ENCODE measurements at places on chromosomes 5 and 9.

GRCh38 chr9:85339338-85339737 lies 402.4 kb downstream of the AGTPBP1 start:
- DNase-seq: no peak

DNA sequence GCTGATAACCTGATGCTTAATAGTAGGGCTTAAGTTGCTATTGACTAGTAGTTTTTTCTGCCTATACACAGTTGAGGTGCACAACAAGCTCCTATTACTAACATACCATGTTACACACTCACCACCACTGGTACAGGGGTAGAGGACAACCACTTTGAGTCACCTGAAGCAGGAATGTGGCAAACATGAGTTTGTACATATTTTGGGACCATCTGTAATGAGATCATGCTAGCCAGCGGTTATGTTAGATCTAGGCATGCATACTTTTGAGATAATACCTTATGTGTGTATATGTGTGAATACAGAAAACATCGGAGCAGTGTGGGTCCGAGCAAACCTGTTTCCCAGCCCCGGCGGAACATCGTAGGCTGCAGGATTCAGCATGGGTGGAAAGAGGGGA lies 72.8 kb upstream of the NXNL2 start:
- no peak for DNase-seq

DNA sequence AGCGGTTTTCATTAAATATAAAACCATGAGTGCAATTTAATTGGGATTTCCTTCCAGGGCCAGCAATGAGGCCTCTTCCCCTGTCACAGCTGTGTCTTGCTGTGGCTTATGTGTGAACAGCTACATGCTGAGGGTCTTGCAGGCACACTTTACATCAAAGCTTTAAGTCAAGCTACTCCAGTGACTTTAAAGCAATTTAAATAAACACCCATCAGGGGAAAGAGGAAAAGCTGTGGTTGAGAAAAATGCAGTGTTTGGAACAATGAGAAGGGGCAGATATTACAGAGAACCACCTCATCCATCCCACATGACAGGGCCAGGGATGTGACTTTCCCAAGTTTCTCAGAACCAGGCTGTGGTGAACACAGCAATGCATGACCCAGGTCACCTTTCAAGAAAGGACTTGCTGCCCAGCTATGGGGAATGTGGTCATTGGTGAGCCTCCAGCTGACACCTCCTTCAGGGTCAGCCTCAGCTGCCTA lies 115.9 kb upstream of the LPAR1 start:
- no peak for DNase-seq

- no peak for DNase-seq
Measured at GRCh38 chr5:87735923-87736322, 323.2 kb upstream of the CCNH start.

DNA sequence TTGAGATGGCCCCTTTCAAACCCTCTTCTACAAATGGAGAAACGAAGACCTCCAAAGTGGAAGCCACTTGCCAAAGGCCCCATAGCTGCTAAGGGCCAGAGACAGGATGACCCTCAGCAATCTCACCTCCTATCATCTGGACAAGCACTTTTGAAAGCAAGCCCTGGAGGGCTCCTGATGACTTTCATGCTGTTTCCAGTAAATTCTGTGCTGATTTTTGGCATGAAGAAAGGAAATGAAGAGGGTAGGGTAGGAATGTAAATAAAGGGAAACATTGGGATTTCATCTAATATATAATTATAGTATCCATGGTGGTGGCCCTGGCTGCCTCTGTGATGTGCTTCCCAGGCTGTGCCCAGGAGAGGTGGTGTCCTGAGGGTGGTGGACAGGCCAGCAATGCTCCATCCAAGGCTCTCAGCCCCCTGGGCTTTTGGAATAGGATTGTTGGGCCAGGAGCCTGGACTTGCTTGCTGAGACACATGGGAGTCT lies 208.0 kb upstream of the TRIM32 start:
- no peak for DNase-seq

- no peak for DNase-seq
Measured at GRCh38 chr5:135831439-135831838, 3.0 kb upstream of the SLC25A48 start.

DNA sequence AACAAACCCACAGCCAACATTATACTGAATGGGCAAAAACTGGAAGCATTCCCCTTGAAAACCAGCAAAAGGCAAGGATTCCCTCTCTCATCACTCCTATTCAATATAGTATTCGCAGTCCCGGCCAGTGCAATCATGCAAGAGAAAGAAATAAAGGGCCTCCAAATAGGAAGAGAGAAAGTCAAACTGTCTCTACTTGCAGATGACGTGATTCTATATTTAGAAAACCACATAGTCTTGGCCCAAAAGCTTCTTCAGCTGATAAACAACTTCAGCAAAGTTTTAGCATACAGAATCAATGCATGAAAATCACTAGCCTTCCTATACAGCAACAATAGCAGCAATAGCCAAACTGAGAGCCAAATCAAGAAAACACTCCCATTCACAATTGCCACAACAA lies 333.7 kb upstream of the EDIL3 start:
- DNase-seq: no peak

DNA sequence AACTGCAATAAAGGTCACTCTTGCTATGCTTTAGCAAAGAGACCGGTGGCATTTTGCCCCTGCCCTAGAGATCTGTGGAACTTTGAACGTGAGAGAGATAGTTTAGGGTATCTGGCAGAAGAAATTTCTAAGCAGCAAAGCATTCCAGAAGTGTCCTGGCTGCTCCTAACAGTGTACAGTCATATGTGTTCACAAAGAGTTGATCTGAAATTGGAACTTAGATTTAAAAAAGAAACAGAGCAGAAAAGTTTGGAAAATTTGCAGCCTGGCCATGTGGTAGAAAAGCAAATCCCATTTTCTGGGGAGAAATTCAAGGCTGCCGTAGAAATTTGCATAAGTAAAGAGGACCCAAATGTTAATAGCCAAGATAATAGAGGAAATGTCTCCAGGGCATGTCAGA lies 169.2 kb downstream of the FGF1 start:
- DNase-seq: no peak

DNA sequence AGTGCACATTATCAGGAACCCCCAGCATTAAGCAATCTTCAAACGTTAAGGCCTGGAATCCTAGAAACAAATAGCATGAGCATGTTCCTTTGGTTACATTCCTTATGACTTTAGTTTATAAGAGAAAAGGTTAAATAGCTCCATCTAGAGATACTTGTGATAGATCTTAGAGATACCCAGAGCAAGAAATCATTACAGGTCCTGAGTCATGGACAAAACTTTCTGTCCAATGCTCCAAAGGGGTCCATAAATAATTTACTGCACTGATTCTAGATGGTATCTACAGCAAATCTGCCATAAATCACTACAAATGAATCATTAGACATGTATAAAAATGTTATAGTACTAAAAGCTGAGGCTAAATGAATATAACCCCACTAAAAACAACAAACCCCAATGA lies 139.6 kb downstream of the HTR1A start:
- DNase-seq: no peak

- DNase-seq: no peak
Measured at GRCh38 chr9:124708633-124709291, 62.3 kb downstream of the NR6A1 start.

Measured in endothelial cell (in vitro differentiated cells).